ENCODE measurements at places on chromosomes 2 and 18.

DNA sequence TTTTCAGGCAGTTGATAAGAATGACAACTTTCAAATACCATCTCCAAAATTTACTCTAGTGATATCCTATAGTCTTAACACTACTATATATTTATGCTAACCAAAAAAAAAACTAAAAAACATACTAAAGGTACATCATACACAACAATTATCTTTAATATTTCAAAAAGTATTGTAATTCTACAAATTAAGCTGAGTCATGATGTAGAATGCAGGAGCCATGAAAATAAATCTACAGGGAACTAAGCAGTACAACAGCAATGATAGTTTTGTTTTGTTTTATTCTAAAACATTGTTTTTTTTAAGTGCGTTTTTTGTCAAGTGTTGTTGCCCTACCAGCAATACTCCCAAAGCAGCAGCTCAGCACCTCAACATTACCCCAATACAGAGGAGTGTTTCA is 314.3 kb downstream of the FSIP2 start:
- no peak for DNase-seq

- no peak for DNase-seq
These were observed 46.2 kb downstream of the DPYSL5 start for GRCh38 chr2:26894136-26894535.

GRCh38 chr2:202375033-202375608 is 1.0 kb upstream of the BMPR2 start:
- peak; percentile 10 for DNase-seq

- no peak for DNase-seq
These were observed 247.1 kb upstream of the SALL3 start for GRCh38 chr18:78732273-78733210.

- DNase-seq = no peak
These were observed 303.9 kb downstream of the ZEB2 start for GRCh38 chr2:144215701-144216675.
